Activated CD4-positive, alpha-beta T cell treated with anti-CD3 and anti-CD28 coated beads for 36 hours (primary cell): ENCODE measurements at places on chromosomes 2 and 18. TPM values are rescaled to one million over a fixed set of nuclear protein-coding genes. Genes with fewer than 3 reads are reported as not detected.

The M1AP gene
- total RNA-seq: 0.18 TPM

- no peak for DNase-seq
- H3K4me3 ChIP-seq: no peak overlapping the region
- peaks cover 58% of the 10 kb centered on the region for H3K36me3 ChIP-seq
Observed at GRCh38 chr18:47882641-47883040, 47.8 kb downstream of the SMAD2 start.

DNA sequence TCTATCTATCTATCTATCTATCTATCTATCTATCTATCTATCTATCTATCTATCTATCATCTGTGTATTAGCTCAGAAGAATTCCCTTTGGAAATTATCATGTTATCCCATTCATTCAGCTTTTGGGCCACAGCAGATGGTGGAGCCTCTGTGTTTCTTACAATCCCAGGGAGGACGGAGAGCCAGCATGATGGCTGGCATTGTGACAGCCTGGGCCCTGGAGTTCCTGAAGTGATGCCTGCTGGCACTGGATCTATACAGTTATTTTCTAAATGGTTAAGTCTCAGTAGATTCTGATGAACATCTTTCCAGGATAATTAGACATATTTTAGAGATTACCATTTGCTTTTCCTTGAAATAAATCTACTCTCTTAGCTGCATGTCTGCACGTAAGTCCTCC, 385.4 kb upstream of the NXPH2 start:
- H3K27me3 ChIP-seq: no peaks in the 10 kb centered on the region
- H3K4me3 ChIP-seq: no peak overlapping the region
- H3K4me1 ChIP-seq: no peaks in the 10 kb centered on the region
- H3K27ac ChIP-seq: no peak overlapping the region

The METTL8 gene
- 39.5 TPM for total RNA-seq

DNA sequence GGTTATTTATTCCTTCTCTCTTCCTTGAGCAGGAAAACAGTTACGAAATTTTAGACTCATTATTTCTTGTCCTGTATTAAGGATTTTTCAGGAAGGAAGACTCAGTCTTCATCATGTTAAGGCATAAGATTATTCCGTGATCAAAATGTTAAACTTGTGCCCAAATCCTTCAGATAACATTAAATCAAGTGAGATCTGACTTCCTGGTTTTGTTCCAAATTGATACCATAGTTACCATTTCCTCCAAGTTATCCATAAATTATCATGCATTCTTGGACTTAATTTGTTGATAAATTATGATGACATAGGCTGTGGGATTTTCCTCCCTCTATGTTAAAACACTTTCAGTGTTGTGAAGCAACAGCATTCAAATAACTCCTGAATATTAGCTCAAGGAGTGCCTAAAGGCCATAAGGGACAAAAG, 31.9 kb downstream of the EFEMP1 start:
- H3K27ac ChIP-seq: no peak overlapping the region
- no peaks in the 10 kb centered on the region for H3K4me1 ChIP-seq
- no peak overlapping the region for H3K4me3 ChIP-seq
- DNase-seq: no peak
- H3K36me3 ChIP-seq: no peaks in the 10 kb centered on the region
- H3K27me3 ChIP-seq: peaks cover 4% of the 10 kb centered on the region

GRCh38 chr2:113175736-113176695, 2.2 kb downstream of the PSD4 start:
- H3K4me1 ChIP-seq: peaks cover 80% of the 10 kb centered on the region
- no peaks in the 10 kb centered on the region for H3K27me3 ChIP-seq
- peak; percentile 63 for DNase-seq

The IFIH1 gene
- 36.8 TPM for total RNA-seq

- DNase-seq: no peak
- no peaks in the 10 kb centered on the region for H3K4me1 ChIP-seq
- H3K27me3 ChIP-seq: peaks cover 13% of the 10 kb centered on the region
Observed at GRCh38 chr18:61340148-61340547, 6.9 kb downstream of the CDH20 start.

DNA sequence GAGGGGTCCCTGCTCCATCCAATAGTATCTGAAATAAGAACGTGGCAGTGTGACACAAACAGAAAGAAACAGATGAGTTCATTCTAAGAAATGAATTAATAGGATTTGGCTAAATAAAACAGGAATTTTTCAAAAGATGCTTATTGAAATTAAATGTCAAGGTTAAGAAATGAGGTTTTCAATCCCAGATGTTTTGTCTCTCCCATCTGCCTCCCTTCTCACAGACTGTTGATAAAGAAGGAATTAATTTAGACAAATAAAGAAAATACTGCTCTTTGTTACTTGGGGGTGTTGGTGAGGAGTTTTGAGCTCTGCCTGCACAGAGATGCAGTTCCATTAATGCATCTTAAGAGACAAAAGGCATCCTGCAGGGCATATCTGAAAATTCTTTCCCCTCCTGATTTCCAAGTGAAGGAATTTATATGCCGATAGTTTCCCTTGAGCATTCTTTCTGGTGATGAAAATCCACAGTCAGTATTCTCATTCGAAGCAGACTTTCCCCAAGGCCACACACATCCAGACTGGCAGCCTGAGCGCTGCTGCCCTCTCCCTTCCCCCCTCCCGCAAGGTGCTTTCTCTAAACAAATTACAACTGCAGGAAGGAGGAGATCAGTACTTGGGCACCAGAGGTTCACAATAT, 385.4 kb upstream of the RND3 start:
- H3K27ac ChIP-seq: no peak overlapping the region
- no peaks in the 10 kb centered on the region for H3K27me3 ChIP-seq
- no peak overlapping the region for H3K4me3 ChIP-seq
- H3K36me3 ChIP-seq: no peaks in the 10 kb centered on the region

DNA sequence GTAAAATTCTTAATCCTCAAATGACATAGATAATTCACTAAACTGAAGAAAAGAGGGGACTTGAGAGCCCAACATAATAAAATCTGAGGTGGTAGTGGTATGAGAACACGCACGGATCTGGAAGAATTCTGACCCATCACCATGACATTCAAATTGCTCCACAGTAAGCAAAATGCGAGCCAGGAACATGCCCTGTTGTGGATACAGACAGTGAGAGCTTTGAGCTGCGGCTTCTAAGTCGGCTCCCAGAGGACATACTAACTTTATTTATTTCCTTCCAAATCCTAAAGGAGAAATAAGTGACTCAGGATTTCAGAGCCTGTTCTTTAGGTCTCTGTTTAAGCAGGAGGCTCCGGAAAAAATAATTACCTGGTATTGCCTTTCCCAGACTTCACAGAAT, 143.4 kb upstream of the SMAD7 start:
- no peaks in the 10 kb centered on the region for H3K27me3 ChIP-seq
- no peak overlapping the region for H3K4me3 ChIP-seq
- peaks cover 27% of the 10 kb centered on the region for H3K36me3 ChIP-seq
- DNase-seq: no peak

DNA sequence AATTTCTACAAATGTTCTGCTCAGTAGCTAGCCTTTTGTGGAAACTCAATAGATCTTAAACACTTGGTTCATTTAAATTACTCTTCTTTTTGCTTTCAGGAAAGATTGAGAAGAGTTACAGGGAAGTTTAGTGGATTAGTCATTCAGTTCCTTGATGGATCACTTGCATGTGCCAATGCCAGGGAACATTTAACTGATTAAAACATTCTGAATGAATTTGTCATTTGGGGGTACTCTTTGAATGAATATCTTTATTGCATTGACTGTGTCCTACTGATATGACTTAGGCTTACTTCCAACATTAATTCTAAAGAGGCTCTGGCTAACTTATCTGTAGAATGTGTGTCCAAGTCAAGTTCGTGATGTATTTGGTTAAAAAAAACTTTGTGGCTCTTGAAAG, 199.8 kb downstream of the PLCL1 start:
- peak overlapping the region; percentile 85 for H3K27ac ChIP-seq
- DNase-seq: no peak
- H3K36me3 ChIP-seq: peaks cover 9% of the 10 kb centered on the region
- H3K4me1 ChIP-seq: peaks cover 84% of the 10 kb centered on the region

- no peak overlapping the region for H3K4me3 ChIP-seq
- no peaks in the 10 kb centered on the region for H3K4me1 ChIP-seq
Observed at GRCh38 chr2:142065156-142065555, 65.7 kb downstream of the LRP1B start.

The LRATD1 gene
- total RNA-seq: not detected

The ANKRD53 gene
- total RNA-seq: not detected

DNA sequence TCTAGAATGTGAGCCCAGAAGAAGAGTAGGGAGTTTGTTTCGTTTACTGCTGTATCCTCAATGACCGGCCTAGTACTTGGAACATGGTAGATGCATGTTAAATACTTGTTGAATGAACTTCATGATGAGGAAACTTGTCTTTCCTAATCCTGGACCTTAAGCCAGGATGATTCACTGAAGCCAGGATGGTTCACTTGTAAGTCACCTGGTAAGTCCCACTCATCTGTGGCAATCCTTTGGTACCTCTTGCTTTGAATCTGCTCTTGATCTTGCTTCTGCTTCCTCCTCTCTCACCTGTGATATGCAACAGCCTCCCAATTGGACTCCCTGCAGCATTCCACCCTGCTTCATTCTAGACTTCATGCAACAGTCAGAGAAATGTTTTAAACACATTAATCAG, 43.6 kb downstream of the QPCT start:
- no peaks in the 10 kb centered on the region for H3K4me1 ChIP-seq
- H3K4me3 ChIP-seq: no peak overlapping the region
- H3K27me3 ChIP-seq: peaks cover 2% of the 10 kb centered on the region

GRCh38 chr2:54924121-54924520, 126.1 kb downstream of the RTN4 start:
- no peaks in the 10 kb centered on the region for H3K4me1 ChIP-seq
- no peaks in the 10 kb centered on the region for H3K36me3 ChIP-seq
- peaks cover 4% of the 10 kb centered on the region for H3K27me3 ChIP-seq
- DNase-seq: no peak
- H3K27ac ChIP-seq: no peak overlapping the region

DNA sequence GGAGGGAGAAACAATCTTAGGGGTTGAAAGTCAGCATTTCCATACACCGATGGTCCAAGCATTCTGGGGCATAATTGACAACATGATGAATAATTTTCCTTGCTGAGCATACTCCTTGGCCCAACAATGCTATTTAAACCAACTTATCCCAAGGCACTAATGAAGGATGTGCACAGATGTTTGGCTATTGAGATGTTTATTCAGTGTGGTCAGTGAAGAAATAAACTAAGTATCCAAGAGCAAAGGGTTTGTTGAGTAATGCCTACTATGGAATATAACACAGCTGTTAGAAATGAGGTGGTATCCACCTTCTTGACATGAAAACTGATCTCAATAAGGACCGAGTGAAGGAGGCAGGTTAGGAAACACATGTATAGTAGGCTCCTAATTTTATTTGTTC, 53.9 kb upstream of the RAB6D start:
- H3K4me3 ChIP-seq: no peak overlapping the region
- peaks cover 27% of the 10 kb centered on the region for H3K27me3 ChIP-seq
- no peak overlapping the region for H3K27ac ChIP-seq
- H3K36me3 ChIP-seq: no peaks in the 10 kb centered on the region

- H3K27ac ChIP-seq: no peak overlapping the region
- H3K27me3 ChIP-seq: no peaks in the 10 kb centered on the region
- no peak for DNase-seq
- no peak overlapping the region for H3K4me3 ChIP-seq
- no peaks in the 10 kb centered on the region for H3K36me3 ChIP-seq
Observed at GRCh38 chr2:140586379-140586778, 1544.4 kb downstream of the LRP1B start.

- no peak for DNase-seq
- no peaks in the 10 kb centered on the region for H3K4me1 ChIP-seq
- no peaks in the 10 kb centered on the region for H3K36me3 ChIP-seq
- H3K4me3 ChIP-seq: no peak overlapping the region
Observed at GRCh38 chr2:152369176-152369860, 34.3 kb downstream of the FMNL2 start.
